Astrocyte (in vitro differentiated cells and primary cell): ENCODE measurements at places on chromosomes 11 and 22. TPM values are rescaled to one million over a fixed set of nuclear protein-coding genes. Genes with fewer than 3 reads are reported as not detected.

Gene GTSE1
- 2.4 and 4.1 TPM in 2 replicates for total RNA-seq

DNA sequence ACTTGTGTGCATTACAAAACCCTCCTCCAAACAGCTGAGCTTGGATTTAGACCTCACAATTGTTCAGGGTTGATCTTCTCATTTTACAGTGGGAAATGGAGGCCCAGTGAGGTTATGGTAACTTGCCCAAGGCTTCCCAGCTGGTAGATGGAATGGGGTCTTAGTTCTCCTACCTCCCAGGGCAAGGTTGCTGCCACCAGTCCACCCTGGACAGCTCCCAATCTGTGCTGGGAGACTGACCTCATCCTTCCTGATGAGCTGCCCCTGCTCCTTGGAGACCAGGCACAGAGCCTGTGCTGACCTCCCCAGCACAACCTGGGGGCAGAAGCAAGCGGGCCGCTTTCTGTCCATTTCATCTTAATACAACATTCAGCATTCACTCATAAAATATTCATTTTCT is 190.7 kb downstream of the ST3GAL4 start:
- H3K36me3 ChIP-seq = no peaks in the 10 kb centered on the region
- no peaks in the 10 kb centered on the region for H3K27me3 ChIP-seq
- no peak overlapping the region for H3K27ac ChIP-seq
- peaks cover 14% of the 10 kb centered on the region for H3K4me1 ChIP-seq
- DNase-seq = no peak

DNA sequence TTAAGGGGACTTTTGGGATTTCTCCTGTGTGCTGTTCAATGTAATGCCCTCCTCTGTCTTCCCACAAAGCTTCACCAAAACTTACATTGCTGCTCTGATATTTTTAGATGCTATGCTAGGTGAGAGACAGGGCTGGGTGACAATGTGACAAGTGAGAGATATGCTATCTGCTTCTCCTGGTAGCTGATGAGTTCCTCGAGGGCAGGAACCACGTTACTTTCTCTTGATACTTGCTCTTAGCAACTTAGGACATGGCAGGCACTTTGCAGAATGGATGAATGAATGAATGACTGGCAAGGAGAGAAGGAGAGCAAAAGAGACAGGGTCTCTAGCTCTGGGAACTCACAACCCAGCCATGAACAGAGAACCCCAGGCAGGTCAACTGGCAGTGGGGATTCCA is 115.4 kb downstream of the C11orf58 start:
- DNase-seq = no peak
- no peak overlapping the region for H3K4me3 ChIP-seq
- H3K27me3 ChIP-seq = no peaks in the 10 kb centered on the region
- no peak overlapping the region for H3K27ac ChIP-seq
- no peaks in the 10 kb centered on the region for H3K4me1 ChIP-seq

Gene OR51B5
- not detected in 2 replicates for total RNA-seq

- H3K4me3 ChIP-seq = no peak overlapping the region
- no peak overlapping the region for H3K27ac ChIP-seq
- no peaks in the 10 kb centered on the region for H3K27me3 ChIP-seq
- DNase-seq = no peak
Measured at GRCh38 chr11:9714272-9714940, 50.5 kb downstream of the SWAP70 start.

- DNase-seq = no peak
- no peaks in the 10 kb centered on the region for H3K36me3 ChIP-seq
- no peaks in the 10 kb centered on the region for H3K27me3 ChIP-seq
- H3K4me1 ChIP-seq = no peaks in the 10 kb centered on the region
- H3K27ac ChIP-seq = no peak within 1 kb of the TSS
Measured at GRCh38 chr11:60396382-60396781, at the start of gene MS4A14. MS4A14 (plus strand) TSS chr11:60396459; CDS start chr11:60396579, 120 bp downstream.

DNA sequence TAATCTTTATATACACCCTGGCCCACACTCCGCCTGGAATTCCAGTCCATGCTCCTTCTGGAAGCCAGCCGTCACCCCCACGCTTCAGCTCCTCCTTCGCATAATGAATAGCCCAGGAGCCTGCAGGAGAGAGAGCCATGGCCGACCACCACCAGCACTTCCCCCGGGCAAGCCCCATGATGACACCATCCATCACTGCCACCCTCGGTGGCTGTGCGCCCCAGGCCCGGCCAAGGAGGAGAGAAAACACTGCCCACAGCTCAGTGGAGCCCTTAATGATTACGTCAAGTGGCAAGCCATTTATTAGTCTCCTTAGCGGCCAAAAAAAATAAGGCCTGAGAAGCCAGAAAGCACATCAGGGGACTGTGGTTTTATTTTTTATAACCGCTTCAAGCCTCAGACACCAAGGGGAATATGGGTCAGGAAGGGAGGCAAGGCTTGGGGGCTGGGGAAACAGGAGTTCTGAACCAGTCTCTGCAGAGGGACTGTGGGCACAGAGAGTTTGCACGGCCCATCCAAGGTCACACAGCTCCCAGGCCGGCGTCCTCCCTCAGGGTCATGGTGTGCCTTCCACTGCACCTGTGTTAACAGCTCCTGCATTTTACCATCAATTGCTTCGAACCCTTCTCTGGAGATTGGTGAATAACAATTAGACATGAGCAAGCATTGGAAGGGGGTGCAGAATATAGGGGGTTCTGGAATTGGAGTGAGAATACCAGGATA is 134.3 kb downstream of the MN1 start:
- no peak overlapping the region for H3K27ac ChIP-seq
- peak; percentile 95 for DNase-seq
- no peaks in the 10 kb centered on the region for H3K36me3 ChIP-seq
- no peak overlapping the region for H3K4me3 ChIP-seq
- H3K4me1 ChIP-seq = peaks cover 39% of the 10 kb centered on the region

- H3K36me3 ChIP-seq = no peaks in the 10 kb centered on the region
- peaks cover 12% of the 10 kb centered on the region for H3K4me1 ChIP-seq
- no peak for DNase-seq
- no peaks in the 10 kb centered on the region for H3K27me3 ChIP-seq
Measured at GRCh38 chr22:18042685-18043084, 18.3 kb upstream of the MICAL3 start.

Gene MS4A3
- total RNA-seq = not detected in 2 replicates

- H3K4me1 ChIP-seq = peaks cover 7% of the 10 kb centered on the region
- H3K36me3 ChIP-seq = no peaks in the 10 kb centered on the region
- peak; percentile 31 for DNase-seq
- no peak overlapping the region for H3K27ac ChIP-seq
- no peaks in the 10 kb centered on the region for H3K27me3 ChIP-seq
Measured at GRCh38 chr22:32473388-32473952, 1.1 kb upstream of the FBXO7 start.

- H3K27me3 ChIP-seq = no peaks in the 10 kb centered on the region
- H3K27ac ChIP-seq = no peak overlapping the region
- H3K4me3 ChIP-seq = no peak overlapping the region
- H3K36me3 ChIP-seq = no peaks in the 10 kb centered on the region
- H3K4me1 ChIP-seq = peaks cover 27% of the 10 kb centered on the region
- DNase-seq = peak; percentile 9
Measured at GRCh38 chr11:116990811-116991210, 107.4 kb downstream of the SIK3 start.

GRCh38 chr11:109507331-109507730 is 85.3 kb downstream of the C11orf87 start:
- H3K4me1 ChIP-seq = no peaks in the 10 kb centered on the region
- H3K27me3 ChIP-seq = no peaks in the 10 kb centered on the region
- no peak overlapping the region for H3K4me3 ChIP-seq
- DNase-seq = no peak
- no peaks in the 10 kb centered on the region for H3K36me3 ChIP-seq
- no peak overlapping the region for H3K27ac ChIP-seq

GRCh38 chr11:94803491-94803890 is 35.3 kb downstream of the AMOTL1 start:
- H3K27me3 ChIP-seq = no peaks in the 10 kb centered on the region
- H3K4me3 ChIP-seq = no peak overlapping the region
- peaks cover 11% of the 10 kb centered on the region for H3K4me1 ChIP-seq
- H3K36me3 ChIP-seq = peaks cover 29% of the 10 kb centered on the region
- no peak for DNase-seq
- H3K27ac ChIP-seq = no peak overlapping the region

Gene TPCN2
- 8.4 and 9.5 TPM in 2 replicates for total RNA-seq

GRCh38 chr22:21975273-21975672 is 7.3 kb downstream of the TOP3B start:
- no peaks in the 10 kb centered on the region for H3K4me1 ChIP-seq
- no peak overlapping the region for H3K27ac ChIP-seq
- peaks cover 21% of the 10 kb centered on the region for H3K36me3 ChIP-seq
- DNase-seq = no peak
- H3K4me3 ChIP-seq = no peak overlapping the region

Gene GUCY1A2
- total RNA-seq = 17.8 and 18.1 TPM in 2 replicates

- peak; percentile 95 for DNase-seq
- H3K4me3 ChIP-seq = no peak overlapping the region
- no peaks in the 10 kb centered on the region for H3K27me3 ChIP-seq
- peak overlapping the region; percentile 28 for H3K27ac ChIP-seq
- no peaks in the 10 kb centered on the region for H3K36me3 ChIP-seq
- peaks cover 16% of the 10 kb centered on the region for H3K4me1 ChIP-seq
Measured at GRCh38 chr11:93054881-93055280, 85.4 kb downstream of the MTNR1B start.

GRCh38 chr11:134957540-134958335 is 545.7 kb upstream of the B3GAT1 start:
- no peaks in the 10 kb centered on the region for H3K36me3 ChIP-seq
- H3K27ac ChIP-seq = no peak overlapping the region
- H3K4me1 ChIP-seq = no peaks in the 10 kb centered on the region
- DNase-seq = no peak

DNA sequence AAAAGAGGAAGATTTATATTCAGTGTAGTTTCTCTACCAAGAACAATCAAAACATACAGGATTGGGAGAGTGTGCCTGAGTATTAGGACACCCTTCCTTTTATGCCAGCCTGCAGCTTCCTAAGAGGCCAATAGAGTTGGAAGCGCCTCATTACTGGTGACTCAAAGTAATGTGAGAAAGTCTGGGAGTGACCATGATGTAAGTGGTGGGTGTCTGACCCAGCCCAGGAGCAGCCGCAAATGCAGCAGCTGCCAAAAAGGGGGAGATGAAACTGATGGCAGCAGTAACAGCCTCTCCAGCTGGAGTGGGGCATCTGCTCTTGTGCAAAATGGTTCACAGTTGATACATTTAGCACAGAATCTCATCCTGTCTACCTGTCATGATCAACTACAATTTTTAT is 62.0 kb downstream of the ZNF280B start:
- no peaks in the 10 kb centered on the region for H3K36me3 ChIP-seq
- no peaks in the 10 kb centered on the region for H3K4me1 ChIP-seq
- peak; percentile 6 for DNase-seq

GRCh38 chr11:126354631-126355323 is 709 bp upstream of the ST3GAL4 start:
- peak overlapping the region; percentile 86 for H3K4me3 ChIP-seq
- peaks cover 37% of the 10 kb centered on the region for H3K4me1 ChIP-seq
- H3K36me3 ChIP-seq = no peaks in the 10 kb centered on the region
- DNase-seq = no peak
- H3K27me3 ChIP-seq = no peaks in the 10 kb centered on the region

GRCh38 chr11:2427721-2428321 is 16.5 kb downstream of the TRPM5 start:
- H3K4me1 ChIP-seq = no peaks in the 10 kb centered on the region
- no peak for DNase-seq
- H3K27me3 ChIP-seq = no peaks in the 10 kb centered on the region
- H3K4me3 ChIP-seq = no peak overlapping the region

DNA sequence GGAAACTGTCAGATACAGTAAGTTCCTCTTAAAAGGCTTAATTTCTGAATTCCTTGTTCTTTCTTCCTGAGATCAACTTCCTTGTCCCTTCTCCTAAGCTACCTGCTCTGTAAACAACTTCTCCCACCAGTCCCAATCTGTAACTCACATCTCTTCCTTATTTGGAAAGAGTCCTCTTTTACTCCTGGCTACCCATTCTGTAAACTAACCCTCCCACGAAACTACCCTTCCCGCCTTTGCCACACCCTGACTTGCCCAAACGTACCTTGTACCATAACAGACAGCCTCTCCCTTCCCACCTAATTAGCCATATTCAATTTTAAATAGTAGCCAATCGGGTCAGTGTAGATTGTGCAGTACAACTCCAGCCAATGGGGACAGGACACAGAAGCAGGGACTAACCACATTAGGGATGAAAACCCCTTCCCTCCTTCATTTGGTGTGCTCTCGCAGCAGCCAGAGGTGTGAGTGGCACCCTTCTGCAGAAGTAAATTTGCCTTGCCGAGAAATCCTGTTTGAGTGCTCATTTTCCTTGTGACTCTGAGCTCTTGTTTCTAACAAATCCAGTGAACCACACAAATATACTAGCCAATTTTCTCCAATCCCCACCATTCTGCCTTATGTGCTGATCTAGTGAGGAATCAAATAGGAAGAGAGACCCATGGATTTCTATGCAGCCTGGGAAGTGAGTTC is 49.5 kb downstream of the ZNF280B start:
- H3K36me3 ChIP-seq = no peaks in the 10 kb centered on the region
- H3K4me1 ChIP-seq = no peaks in the 10 kb centered on the region
- H3K27me3 ChIP-seq = peaks cover 3% of the 10 kb centered on the region
- H3K27ac ChIP-seq = no peak overlapping the region

GRCh38 chr22:46797355-46797754 is 34.9 kb downstream of the TBC1D22A start:
- H3K36me3 ChIP-seq = no peaks in the 10 kb centered on the region
- peaks cover 5% of the 10 kb centered on the region for H3K4me1 ChIP-seq
- DNase-seq = no peak
- no peaks in the 10 kb centered on the region for H3K27me3 ChIP-seq
- no peak overlapping the region for H3K4me3 ChIP-seq

- no peaks in the 10 kb centered on the region for H3K27me3 ChIP-seq
- no peak overlapping the region for H3K27ac ChIP-seq
- DNase-seq = no peak
- no peak overlapping the region for H3K4me3 ChIP-seq
- no peaks in the 10 kb centered on the region for H3K4me1 ChIP-seq
Measured at GRCh38 chr11:405323-405953, 9.4 kb downstream of the SIGIRR start.

DNA sequence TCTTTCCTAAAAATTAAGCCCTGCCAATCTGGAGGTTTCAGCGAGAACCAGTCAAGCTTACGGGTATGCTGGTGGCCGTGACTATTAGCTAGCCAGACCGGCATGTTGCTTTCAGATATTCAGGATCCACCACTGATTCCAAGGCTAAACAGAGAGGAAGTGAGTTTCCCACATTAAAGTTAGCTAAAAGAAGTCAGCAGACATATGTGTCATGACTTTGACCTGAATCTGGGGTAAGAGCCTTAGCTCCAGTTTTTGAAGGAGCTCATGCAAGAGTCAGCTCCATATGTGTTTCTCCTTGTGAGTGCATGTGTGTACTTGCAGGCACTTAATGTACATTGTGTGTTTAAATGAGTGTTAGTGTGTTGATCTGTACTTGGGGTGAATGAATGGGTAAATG is 1.4 kb downstream of the ZFPL1 start:
- H3K27ac ChIP-seq = no peak overlapping the region
- H3K4me1 ChIP-seq = peaks cover 15% of the 10 kb centered on the region
- DNase-seq = no peak
- peaks cover 13% of the 10 kb centered on the region for H3K36me3 ChIP-seq
- H3K4me3 ChIP-seq = peak overlapping the region; percentile 98

- no peak overlapping the region for H3K4me3 ChIP-seq
- H3K27ac ChIP-seq = no peak overlapping the region
- no peaks in the 10 kb centered on the region for H3K36me3 ChIP-seq
- H3K27me3 ChIP-seq = no peaks in the 10 kb centered on the region
Measured at GRCh38 chr11:85735876-85736460, 50.0 kb upstream of the CCDC89 start.
